ENCODE measurements at places on chromosomes 12 and 14. TPM values are rescaled to one million over a fixed set of nuclear protein-coding genes. Genes with fewer than 3 reads are reported as not detected.

Gene LMO3
- total RNA-seq = 130 TPM

Gene FBXW8
- 21.4 TPM for total RNA-seq

Gene ERG28
- total RNA-seq = 0.26 TPM

Gene RTL1
- total RNA-seq = not detected
